ENCODE measurements at places on chromosomes 13 and 19.

- no peak for DNase-seq
Measured at GRCh38 chr13:110259651-110260050, 47.3 kb downstream of the COL4A1 start.

DNA sequence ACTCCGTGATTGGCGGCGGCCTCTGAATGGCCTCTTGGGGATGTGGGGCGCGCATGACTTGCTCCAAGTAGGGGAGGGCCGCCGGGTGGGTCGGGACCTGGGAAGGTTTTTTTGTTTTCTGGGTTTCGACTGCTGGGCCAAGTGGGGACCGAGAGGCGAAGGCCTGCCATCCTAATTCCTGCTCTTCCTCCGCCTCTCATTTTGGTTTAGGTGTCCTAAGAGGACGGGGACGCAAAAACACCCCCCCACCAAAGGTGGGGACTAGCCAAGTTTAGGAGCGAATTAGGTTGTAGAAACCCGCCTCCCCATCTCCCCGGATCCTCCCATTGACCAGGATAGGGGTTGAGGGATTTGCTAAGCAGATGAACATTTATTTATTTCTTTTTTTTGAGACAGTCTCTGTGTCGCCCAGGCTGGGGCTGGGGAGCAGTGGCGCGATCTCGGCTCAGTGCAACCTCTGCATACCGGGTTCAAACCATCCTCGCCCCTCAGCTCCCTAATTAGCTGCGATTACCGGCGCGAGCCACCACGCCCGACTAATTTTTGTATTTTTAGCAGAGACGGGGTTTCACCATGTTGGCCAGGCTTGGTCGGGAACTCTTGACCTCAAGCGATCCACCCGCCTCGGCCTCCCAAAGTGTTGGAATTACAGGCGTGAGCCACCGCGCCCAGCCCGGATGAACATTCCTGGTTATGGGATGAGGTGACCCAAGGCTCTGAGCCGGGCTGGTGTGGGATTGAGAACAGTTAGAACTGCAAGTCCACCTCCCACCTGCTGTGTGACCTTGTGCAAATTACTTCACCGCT is 838 bp downstream of the PPP2R1A start:
- DNase-seq, result no peak

- no peak for DNase-seq
Measured at GRCh38 chr13:104008541-104009435, 942.6 kb upstream of the SLC10A2 start.

DNA sequence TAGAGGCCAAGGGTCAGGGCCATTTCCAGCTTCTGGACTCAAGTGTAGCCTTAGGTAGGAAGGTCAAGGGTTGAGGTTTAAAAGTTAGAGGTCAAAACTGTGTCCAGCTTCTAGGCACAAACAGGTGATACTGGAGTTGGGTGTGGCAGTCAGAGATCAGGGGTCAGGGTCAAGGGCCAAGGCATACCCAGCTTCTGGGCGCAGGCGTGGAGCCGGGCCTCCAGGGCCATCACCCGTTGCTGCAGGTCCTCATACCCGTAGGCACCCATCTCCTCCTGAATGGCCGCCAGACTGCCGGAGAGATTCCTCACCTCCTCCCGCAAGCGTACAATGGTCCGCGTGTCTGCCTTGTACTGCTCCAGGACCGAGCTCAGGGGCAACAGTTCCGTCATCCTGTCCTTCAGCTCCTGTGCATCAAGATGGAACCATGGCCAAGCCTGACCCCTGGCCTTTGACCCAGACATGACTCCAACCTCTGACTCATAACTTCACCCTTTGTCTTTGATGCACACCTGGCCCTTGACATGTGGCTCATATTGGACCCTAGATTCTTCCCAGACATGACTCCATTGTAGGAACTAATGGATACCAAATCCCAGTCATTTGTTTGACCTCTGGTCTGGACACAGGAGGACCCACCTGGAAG is 22.1 kb downstream of the PIN1 start:
- no peak for DNase-seq

GRCh38 chr19:4403005-4403761 is 743 bp downstream of the CHAF1A start:
- no peak for DNase-seq

GRCh38 chr13:74287724-74288169 is 153.5 kb upstream of the KLF12 start:
- peak; percentile 48 for DNase-seq

GRCh38 chr13:40114305-40114896 is 458.9 kb downstream of the COG6 start:
- no peak for DNase-seq

DNA sequence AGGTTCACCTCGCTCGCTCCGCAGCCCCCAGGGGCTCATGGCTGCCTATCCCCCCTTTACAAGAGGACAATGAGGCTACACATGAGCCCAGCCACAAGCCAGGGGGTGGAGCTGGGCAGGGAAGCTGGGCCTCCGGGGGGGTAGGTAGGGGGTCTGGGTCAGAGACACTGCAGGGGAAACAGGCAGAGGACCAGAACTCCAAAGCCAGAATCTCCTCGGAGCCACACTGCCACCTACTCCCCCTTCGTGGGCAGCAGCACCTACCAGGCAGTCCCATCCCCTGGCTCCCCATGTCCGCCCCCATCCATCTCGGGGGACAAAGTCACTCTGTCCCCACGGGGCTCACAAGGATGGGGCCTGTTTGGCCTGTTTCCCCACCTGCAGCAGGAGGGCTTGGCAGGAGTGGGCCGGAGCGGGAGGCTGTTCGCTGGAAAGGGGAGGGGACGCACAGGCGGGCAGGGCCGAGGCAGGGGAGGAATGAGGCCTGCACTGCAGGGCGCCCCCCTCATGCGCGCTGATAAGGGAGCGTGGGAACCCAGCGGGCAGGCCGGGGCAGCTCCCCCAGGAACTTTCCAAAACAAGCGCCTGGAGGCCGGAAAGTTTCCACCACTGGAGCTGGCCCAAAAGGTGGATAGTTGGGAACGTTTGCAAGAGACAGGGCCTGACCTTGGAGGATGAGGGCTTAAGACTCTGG is 545 bp upstream of the ISYNA1 start:
- DNase-seq, result no peak

- DNase-seq, result no peak
Measured at GRCh38 chr13:42757678-42758420, 23.5 kb upstream of the FAM216B start.

DNA sequence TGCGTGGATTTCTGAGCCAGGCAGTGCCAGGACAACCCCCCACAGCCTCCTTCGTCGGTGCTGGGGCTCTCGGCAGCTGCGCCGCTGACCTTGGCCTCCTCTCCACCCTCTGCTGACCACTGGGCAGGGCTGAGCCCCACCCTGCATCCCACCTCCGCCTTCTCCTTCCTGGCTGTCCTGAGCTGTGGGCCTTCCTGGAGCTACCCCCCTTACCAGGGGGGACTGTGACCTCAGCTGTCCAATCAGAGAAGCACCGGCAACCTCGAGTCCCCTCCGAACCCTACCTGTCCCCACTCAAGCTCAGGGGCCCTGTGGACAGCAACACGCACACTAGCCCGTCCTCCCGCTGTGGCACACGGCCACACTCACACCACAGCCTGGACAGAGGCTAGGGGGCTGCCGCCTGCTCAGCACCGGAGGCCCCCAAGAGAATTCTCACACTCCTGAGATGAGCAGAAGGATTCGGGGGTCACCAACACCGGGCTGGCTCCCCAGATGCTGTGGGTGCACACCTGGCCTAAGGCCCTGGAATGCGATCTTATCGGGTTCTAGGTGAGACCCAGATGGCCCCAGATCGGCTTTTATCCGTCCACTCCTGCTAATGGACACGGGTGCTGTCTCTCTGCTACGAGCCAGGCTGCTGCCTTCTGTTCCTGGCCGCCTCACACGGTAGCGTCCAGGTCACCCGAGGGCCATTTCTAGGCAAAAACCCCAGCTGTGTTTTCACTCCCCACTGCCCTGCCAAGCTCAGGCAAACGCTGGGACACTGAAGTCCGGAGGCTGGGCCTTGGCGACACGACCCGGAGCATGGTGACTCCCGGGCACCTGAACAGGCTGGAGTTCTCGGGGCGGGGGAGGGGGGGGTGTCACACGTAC is 32.5 kb upstream of the CACTIN start:
- no peak for DNase-seq

DNA sequence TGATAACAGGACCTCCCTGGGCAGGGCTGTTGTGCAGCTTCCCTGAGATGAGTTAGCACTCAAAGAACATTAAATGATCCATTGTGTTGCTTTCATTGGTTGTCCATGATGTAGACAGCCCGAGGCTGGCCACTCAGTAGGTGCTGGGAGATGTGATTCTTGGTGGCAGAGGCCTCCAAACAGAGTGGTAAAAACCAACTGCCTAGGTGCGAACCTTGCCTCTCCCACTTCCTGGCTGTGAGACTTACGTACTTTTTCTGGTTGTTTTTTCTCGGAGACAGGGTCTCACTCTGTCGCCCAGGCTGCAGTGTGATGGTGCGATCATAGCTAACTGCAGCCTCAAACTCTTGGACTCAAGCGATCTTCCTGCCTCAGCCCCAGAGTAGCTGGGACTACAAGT is 6.2 kb downstream of the SARS2 start:
- DNase-seq, result no peak

DNA sequence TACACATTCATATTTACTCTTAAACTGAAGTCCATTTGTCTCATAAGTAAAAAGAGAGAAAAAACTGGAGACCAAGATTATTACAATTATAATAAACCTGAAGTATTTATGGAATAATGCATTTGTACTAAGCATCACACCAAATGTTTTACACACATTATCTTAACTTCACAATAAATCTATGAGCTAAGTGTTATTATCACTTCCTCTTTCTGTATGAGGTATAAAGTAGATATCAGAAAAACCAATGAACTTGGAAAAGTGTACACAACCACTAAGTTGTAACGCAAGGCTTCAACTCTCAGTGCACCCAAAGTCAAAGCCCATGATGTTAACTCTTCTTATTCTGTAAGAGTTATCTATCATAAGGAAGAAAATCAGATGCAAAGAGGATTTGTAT is 274.7 kb downstream of the FGF14 start:
- DNase-seq, result no peak

GRCh38 chr19:1685046-1685445 is 32.6 kb upstream of the TCF3 start:
- no peak for DNase-seq

GRCh38 chr13:59038824-59039223 is 1124.9 kb downstream of the DIAPH3 start:
- DNase-seq, result no peak

DNA sequence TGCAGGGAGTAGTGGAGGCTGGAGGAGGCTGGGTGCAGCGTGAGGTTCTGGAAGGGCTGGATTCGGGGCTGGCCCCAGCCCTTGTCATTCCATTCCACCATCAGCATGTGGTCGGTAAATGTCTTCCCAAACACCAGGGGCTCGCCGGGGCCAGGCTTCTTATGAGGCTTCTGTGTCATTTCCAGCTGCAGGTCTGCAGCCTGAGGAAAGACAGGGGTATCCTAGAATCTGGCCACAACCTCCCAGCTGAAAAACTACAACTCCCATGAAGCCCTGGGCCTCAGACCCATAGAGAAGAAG is 4.4 kb downstream of the BCAT2 start:
- DNase-seq, result peak; percentile 25

GRCh38 chr13:32310134-32310706 is 4.9 kb downstream of the ZAR1L start:
- DNase-seq, result no peak

- DNase-seq, result no peak
Measured at GRCh38 chr13:74838096-74838495, 643.9 kb downstream of the TBC1D4 start.

DNA sequence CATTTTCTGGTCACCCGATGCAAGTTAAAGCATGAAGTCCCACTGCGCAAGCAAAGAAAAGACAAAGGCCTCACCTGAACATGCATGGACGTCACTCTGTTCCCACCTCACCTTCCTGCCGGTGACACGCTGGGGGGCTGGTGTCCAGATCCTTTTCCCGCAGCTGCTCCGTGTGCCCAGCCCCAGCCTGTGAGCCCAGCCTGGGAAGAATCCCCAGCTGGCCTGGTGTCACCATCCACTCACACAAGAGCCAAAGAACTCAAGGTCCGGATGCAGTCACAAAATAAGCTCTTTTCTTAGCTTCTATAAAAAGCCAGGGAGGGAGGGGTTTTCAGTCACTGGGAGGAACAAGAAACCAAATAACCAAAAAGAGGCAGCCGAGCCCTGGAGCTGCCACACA is 249.9 kb downstream of the COL4A1 start:
- DNase-seq, result no peak

- DNase-seq, result no peak
Measured at GRCh38 chr13:26820871-26821270, 60.3 kb upstream of the GPR12 start.

DNA sequence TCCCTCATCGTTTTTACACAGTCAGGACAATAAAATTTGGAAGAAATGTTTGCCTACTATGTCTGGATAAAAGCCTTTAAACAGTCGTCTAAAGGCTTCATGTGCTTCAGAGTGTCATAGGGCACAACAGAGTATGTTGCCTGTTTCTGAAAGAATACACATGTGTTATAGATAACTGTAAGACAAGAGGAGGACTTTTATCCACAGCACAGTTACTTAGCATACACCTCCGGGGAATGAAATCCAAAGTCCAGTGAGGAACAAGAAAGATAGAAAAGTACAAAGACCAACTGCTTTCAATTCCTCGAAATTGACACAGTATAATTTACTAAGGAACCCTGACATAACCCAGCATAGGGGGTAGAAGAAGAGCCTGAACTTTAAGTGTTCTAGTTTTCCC is 835.6 kb downstream of the PCDH17 start:
- no peak for DNase-seq

- DNase-seq, result no peak
Measured at GRCh38 chr13:108682714-108683113, 53.3 kb downstream of the MYO16 start.

GRCh38 chr19:32195706-32196610 is 149.5 kb upstream of the ZNF507 start:
- no peak for DNase-seq

- DNase-seq, result no peak
Measured at GRCh38 chr13:38216181-38216580, 133.5 kb upstream of the UFM1 start.

GRCh38 chr19:15869109-15869555 is 28.7 kb downstream of the CYP4F2 start:
- peak; percentile 3 for DNase-seq

GRCh38 chr13:29239653-29240525 is 355.6 kb downstream of the SLC7A1 start:
- no peak for DNase-seq

- no peak for DNase-seq
Measured at GRCh38 chr13:87656306-87656705, 14.9 kb upstream of the SLITRK5 start.
